Thoracic aorta (tissue), 2 donors: ENCODE measurements at places on chromosomes 2 and 18. TPM values are rescaled to one million over a fixed set of nuclear protein-coding genes. Genes with fewer than 3 reads are reported as not detected.

DNA sequence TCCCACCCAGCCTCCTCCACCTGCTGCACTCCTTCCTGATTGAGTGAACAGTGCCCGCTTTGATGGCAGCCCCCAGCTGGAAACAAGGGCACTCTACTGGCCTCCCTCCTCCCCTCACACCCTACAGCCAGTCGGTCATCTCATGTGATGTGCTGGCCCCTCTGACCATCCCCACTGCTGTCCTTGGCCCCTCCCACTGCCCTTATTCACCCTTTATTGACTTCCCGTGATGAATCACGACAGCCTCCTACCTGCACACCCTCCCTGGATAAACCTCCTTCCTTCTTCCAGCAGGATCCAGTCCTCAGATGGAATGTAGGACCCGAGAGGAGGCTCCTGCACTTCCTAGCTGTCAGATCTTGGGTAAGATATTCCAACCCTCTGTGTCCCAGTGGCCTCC is 186.5 kb upstream of the SH3BP4 start:
- peaks cover 8% of the 10 kb centered on the region for H3K4me1 ChIP-seq
- DNase-seq, result no peak
- H3K27ac ChIP-seq, result no peak overlapping the region
- H3K36me3 ChIP-seq, result no peaks in the 10 kb centered on the region
- H3K4me3 ChIP-seq, result no peak overlapping the region

- no peaks in the 10 kb centered on the region for H3K27me3 ChIP-seq
- peaks cover 5% of the 10 kb centered on the region for H3K4me1 ChIP-seq
- H3K36me3 ChIP-seq, result no peaks in the 10 kb centered on the region
- DNase-seq, result no peak
Measured at GRCh38 chr18:61840324-61840723, 52.5 kb downstream of the RNF152 start.

- no peak overlapping the region for H3K27ac ChIP-seq
- no peak for DNase-seq
- no peaks in the 10 kb centered on the region for H3K27me3 ChIP-seq
- no peaks in the 10 kb centered on the region for H3K36me3 ChIP-seq
- H3K4me3 ChIP-seq, result no peak overlapping the region
- no peaks in the 10 kb centered on the region for H3K4me1 ChIP-seq
Measured at GRCh38 chr2:157127249-157128012, 130.1 kb upstream of the GALNT5 start.

GRCh38 chr18:23864624-23865023 is 149.9 kb upstream of the TTC39C start:
- H3K4me1 ChIP-seq, result peaks cover 47% of the 10 kb centered on the region
- H3K27me3 ChIP-seq, result no peaks in the 10 kb centered on the region
- H3K4me3 ChIP-seq, result no peak overlapping the region
- DNase-seq, result no peak
- H3K27ac ChIP-seq, result peak overlapping the region; percentile 1

DNA sequence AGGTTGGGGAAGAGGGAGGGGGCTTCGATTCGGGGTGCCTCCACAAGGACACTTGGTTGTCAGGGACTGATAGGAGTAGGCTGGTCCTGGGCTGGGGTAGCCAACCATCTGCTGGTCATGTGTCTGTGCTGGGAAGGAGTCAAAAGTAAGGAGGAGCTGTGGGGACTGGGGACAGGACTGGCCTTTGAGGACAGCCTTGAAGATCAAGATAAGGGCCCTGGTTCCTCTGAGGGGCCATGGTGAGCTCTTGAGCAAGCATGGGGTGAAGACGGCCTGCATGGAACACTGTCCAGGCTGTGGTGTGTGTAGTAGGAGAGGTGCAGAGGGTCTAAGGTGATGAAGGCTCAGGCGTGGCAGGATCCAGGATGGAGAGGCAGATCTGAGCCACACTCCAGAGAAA is 1.7 kb downstream of the CYP27A1 start:
- H3K36me3 ChIP-seq, result no peaks in the 10 kb centered on the region
- no peaks in the 10 kb centered on the region for H3K27me3 ChIP-seq
- H3K4me3 ChIP-seq, result peak overlapping the region; percentile 91
- H3K27ac ChIP-seq, result peak overlapping the region; percentile 36
- H3K4me1 ChIP-seq, result peaks cover 2% of the 10 kb centered on the region

RAB10 gene
- total RNA-seq, result 80.8 TPM

GRCh38 chr2:216807857-216808272 is 52.0 kb downstream of the TNP1 start:
- no peak overlapping the region for H3K27ac ChIP-seq
- H3K36me3 ChIP-seq, result no peaks in the 10 kb centered on the region
- H3K27me3 ChIP-seq, result no peaks in the 10 kb centered on the region
- no peaks in the 10 kb centered on the region for H3K4me1 ChIP-seq
- DNase-seq, result no peak

DNA sequence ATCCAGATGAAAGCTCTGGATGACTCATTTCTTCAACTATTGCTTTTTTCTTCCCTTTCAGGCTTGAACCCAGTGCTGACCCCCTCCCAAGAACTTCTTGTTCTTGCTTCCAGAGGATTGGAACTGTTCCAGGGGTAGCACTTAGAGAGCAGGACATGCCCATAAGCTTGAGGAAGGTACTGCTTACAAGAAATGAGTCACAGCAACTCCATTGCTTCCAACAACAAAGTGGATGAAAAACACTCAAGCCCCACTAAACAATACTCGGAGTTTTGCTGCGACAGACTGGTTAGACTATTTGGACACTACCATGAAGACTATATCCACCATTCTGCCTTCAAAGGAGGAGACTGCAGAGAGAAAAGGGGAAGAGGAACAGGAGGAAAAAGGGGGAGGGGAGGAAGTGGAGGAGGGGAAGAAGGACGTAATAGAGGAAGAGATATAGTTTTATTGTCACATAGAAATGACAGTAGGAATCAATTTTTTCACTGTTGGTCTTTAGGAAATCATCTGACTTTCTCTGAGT is 1.6 kb upstream of the EPC2 start:
- no peaks in the 10 kb centered on the region for H3K36me3 ChIP-seq
- DNase-seq, result no peak
- H3K27me3 ChIP-seq, result no peaks in the 10 kb centered on the region
- H3K27ac ChIP-seq, result peak overlapping the region; percentile 89

DNA sequence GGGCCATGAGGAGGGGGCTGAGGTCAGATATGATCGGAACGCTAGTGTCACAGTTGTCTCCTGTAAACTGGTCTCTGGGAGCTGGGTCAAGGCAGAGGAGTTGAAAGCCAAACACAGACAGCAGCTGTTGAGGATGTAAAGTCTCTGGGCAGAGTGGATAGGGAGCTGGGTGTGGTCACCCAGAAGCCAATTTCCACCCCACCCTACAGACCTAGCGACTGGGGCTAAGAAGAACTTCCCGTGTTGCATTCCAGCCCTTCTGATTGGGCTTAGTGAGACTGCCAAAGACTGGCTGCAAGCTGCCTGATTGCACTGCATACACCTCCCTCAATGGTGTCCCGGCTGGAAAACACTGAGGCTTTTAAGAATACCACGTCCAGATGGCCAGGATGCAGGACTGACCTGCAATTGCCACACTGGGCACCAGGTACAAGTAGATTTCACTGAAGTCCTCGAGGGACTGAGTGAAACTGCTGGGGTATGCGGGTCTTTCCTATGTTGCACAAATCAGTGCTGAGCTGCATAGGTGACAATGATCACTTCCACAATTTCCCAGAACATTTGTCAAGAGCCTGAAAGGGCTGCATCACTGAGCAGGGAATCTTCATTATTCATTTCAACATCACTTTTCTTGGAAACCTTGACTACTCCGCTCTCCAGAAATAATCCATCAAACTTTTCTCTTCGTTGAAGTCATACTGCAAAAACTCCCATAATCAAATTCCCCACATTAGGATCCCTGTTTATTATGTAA is 43.1 kb upstream of the EML4 start:
- no peak overlapping the region for H3K27ac ChIP-seq
- DNase-seq, result no peak
- no peaks in the 10 kb centered on the region for H3K27me3 ChIP-seq

DNA sequence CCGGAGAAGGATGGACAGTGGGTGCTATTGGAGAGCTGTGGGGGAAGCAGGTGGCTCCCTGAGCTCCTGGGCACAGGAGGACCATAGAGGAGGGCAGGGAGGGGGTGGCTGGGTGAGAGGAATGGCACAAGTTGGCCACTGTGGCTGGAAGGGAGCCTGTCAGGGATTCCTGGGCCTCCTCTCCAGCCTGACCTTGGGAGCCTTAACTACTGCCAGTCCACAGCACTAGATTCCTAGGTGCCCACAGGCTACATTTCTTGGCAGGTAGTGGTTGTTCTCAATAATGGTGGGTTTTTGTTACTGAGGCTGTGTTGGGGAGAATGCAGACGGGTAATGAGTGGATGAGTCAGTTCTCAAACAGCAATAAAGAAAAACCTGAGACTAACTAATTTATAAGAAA is 26.0 kb downstream of the EFHD1 start:
- no peaks in the 10 kb centered on the region for H3K27me3 ChIP-seq
- H3K27ac ChIP-seq, result peak overlapping the region; percentile 55
- peaks cover 49% of the 10 kb centered on the region for H3K4me1 ChIP-seq
- peak overlapping the region; percentile 30 for H3K4me3 ChIP-seq
- DNase-seq, result no peak
- H3K36me3 ChIP-seq, result no peaks in the 10 kb centered on the region

DNA sequence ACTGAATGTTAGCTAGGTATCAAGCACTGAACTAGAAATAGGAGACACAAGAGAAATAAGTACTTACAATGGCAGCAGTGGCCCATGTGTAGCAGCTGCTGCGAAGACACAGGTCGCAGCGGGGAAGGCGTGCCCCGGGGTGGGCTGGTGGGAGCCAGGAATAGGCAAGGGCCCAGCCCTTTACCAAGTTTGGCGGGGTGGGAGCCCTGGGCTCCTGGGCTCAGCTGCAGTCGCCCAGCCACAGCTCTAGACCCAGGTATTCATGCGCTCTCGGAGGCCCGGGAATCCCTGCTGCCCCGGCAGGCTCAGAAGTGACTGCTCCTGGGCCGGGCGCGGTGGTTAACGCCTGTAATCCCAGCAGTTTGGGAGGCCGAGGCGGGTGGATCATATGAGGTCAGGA is 1287.3 kb downstream of the CNTNAP5 start:
- no peaks in the 10 kb centered on the region for H3K4me1 ChIP-seq
- H3K36me3 ChIP-seq, result no peaks in the 10 kb centered on the region
- H3K27ac ChIP-seq, result no peak overlapping the region
- no peak overlapping the region for H3K4me3 ChIP-seq

DNA sequence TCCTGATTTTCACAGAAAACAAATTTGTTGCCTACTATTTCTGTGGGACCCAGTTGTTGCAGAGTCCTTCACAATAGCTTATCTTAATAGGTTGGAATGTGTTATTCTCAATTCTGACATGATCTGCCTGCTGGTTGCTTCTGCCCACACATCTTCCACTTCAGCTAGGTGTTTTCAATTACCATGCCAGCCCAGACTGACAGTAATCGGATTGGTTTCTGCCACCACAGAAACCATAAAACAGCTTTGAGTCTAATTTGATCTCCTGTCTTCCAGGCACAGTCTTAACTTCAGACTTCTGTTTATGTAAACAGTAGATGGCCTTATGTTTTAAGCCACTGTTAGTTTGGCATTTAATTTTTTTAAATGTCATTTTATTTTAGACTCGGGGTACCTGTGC is 248.2 kb upstream of the RBMS1 start:
- H3K36me3 ChIP-seq, result no peaks in the 10 kb centered on the region
- no peak overlapping the region for H3K27ac ChIP-seq
- no peak overlapping the region for H3K4me3 ChIP-seq
- no peaks in the 10 kb centered on the region for H3K4me1 ChIP-seq

- H3K27me3 ChIP-seq, result no peaks in the 10 kb centered on the region
- no peak for DNase-seq
- H3K27ac ChIP-seq, result no peak overlapping the region
- H3K4me3 ChIP-seq, result no peak overlapping the region
- H3K36me3 ChIP-seq, result no peaks in the 10 kb centered on the region
Measured at GRCh38 chr2:71926876-71927756, 220.5 kb downstream of the CYP26B1 start.

- H3K4me3 ChIP-seq, result no peak overlapping the region
- no peaks in the 10 kb centered on the region for H3K36me3 ChIP-seq
- no peak for DNase-seq
- H3K27me3 ChIP-seq, result no peaks in the 10 kb centered on the region
- H3K27ac ChIP-seq, result no peak overlapping the region
Measured at GRCh38 chr2:12766421-12766879, 49.7 kb downstream of the TRIB2 start.

DNA sequence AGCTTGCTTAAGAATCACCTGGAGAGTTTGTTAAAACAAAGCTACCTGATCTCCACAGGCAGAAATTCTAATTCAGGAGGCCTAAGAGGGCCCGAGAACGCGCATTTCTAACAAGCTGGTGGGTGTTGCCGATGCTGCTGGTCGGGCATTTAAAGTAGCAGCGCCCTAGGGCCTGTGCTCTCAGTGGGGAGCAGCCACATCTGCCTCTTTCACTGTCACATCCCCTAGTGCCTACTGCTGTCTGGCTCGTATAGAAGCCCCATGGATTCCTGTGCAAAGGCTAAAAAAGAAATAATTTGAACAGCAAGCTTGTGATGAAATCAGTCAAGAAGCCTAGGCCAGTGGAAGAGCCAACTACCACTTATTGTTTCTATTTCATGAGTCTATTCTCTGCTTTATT is 126.7 kb upstream of the SMIM21 start:
- no peak overlapping the region for H3K27ac ChIP-seq
- H3K27me3 ChIP-seq, result no peaks in the 10 kb centered on the region
- H3K4me3 ChIP-seq, result no peak overlapping the region
- DNase-seq, result no peak

GRCh38 chr2:133755480-133756300 is 187.4 kb upstream of the NCKAP5 start:
- DNase-seq, result no peak
- H3K4me3 ChIP-seq, result peak overlapping the region; percentile 3
- peaks cover 17% of the 10 kb centered on the region for H3K4me1 ChIP-seq
- peak overlapping the region; percentile 48 for H3K27ac ChIP-seq
- no peaks in the 10 kb centered on the region for H3K36me3 ChIP-seq
- no peaks in the 10 kb centered on the region for H3K27me3 ChIP-seq

GRCh38 chr2:152304836-152305235 is 30.1 kb upstream of the FMNL2 start:
- H3K4me1 ChIP-seq, result no peaks in the 10 kb centered on the region
- H3K4me3 ChIP-seq, result no peak overlapping the region
- no peak for DNase-seq
- H3K36me3 ChIP-seq, result no peaks in the 10 kb centered on the region
- H3K27ac ChIP-seq, result no peak overlapping the region

- no peak overlapping the region for H3K4me3 ChIP-seq
- no peaks in the 10 kb centered on the region for H3K36me3 ChIP-seq
- no peaks in the 10 kb centered on the region for H3K27me3 ChIP-seq
- no peak for DNase-seq
- no peak overlapping the region for H3K27ac ChIP-seq
Measured at GRCh38 chr2:75292826-75293225, 93.5 kb upstream of the TACR1 start.

- no peak for DNase-seq
- H3K4me1 ChIP-seq, result no peaks in the 10 kb centered on the region
- no peak overlapping the region for H3K4me3 ChIP-seq
- H3K27me3 ChIP-seq, result no peaks in the 10 kb centered on the region
- no peak overlapping the region for H3K27ac ChIP-seq
- H3K36me3 ChIP-seq, result no peaks in the 10 kb centered on the region
Measured at GRCh38 chr2:18745431-18746272, 156.3 kb upstream of the NT5C1B start.

- H3K27ac ChIP-seq, result peak overlapping the region; percentile 73
- no peak for DNase-seq
- H3K36me3 ChIP-seq, result no peaks in the 10 kb centered on the region
- H3K4me1 ChIP-seq, result peaks cover 11% of the 10 kb centered on the region
Measured at GRCh38 chr2:9984217-9984739, 32.8 kb downstream of the GRHL1 start.

GRCh38 chr2:73946215-73946614 is 19.5 kb downstream of the DGUOK start:
- H3K36me3 ChIP-seq, result peaks cover 34% of the 10 kb centered on the region
- no peak overlapping the region for H3K4me3 ChIP-seq
- H3K4me1 ChIP-seq, result no peaks in the 10 kb centered on the region
- H3K27ac ChIP-seq, result no peak overlapping the region
- no peak for DNase-seq
